ENCODE measurements at places on chromosomes 3 and 15.

DNA sequence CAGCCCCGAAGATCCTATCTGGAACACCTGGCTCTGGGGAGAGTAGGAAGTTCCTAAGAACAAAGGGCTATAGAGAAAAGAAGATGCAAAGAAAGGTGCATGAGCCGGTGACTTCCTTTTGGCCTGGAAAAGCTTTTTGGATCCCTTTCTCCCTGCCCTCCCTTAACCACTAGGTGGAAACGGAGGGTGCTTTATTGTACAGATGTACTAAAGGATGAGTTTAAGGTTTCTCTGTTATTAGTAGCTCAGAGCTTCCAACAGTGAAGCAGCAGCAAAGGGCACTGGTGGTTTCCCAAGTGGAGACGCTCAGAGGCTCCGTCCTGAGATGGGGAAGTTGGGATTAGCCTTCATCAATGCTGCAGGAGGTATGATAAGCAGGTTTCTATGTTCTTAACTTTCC, 5.9 kb upstream of the ADGRG7 start:
- peak; percentile 25 for DNase-seq

DNA sequence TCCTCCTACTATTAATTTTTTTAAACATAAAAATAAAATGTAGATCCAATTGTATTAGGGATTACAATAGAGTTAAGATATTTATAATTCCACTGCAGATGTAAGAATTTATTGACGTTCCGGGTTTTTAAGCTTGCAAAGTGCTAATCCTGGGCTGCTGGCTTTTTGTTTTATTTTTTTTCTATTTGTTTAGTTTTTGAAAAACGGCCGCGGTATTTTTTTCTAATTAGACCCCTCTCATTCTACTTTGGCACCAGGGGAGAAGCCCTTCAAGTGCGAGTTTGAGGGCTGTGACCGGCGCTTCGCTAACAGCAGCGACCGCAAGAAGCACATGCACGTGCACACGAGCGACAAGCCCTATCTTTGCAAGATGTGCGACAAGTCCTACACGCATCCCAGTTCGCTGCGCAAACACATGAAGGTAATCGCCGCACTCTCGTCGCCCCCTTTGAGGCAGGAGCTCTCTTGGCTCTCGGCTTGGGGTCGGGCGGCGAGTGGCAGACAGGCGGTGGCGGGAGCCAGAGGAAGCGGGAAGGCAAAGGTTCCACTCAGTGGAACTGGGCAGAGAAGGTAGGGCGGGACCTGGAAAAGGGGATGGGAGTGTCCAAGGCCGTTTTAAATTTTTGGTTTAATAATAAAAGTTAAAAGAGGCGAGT, 3.2 kb downstream of the ZIC1 start:
- DNase-seq, result no peak

DNA sequence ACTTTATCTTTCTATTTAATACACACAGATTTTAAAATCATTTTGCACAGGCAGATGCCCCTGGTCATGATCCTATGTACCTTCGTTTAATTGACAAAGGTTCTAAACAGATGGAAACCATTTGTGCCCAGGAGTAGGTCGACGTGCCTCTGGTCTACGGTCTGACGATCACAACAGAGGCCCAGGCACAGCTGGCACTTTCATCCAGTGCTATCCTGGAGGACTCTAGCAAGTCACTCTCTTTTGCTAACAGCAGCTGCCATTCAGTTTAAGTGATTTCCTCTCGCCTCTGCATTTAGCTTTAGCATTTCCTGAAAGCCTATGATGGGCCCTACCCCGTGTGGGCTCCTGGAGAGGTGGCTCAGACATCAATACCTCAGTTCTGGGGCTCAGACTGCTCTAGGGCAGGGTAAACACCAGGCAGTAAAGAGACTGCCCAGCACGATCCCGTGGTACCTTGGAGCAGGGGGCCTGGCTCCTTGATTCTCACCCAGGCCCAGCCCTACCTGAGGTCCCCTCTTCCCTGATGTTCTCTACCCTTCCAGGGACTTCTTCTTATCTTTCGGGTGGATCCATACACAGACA, 83.2 kb upstream of the SNRPA1 start:
- DNase-seq, result no peak

- DNase-seq, result no peak
Measured at GRCh38 chr3:182913889-182914288, 66.4 kb downstream of the DCUN1D1 start.

DNA sequence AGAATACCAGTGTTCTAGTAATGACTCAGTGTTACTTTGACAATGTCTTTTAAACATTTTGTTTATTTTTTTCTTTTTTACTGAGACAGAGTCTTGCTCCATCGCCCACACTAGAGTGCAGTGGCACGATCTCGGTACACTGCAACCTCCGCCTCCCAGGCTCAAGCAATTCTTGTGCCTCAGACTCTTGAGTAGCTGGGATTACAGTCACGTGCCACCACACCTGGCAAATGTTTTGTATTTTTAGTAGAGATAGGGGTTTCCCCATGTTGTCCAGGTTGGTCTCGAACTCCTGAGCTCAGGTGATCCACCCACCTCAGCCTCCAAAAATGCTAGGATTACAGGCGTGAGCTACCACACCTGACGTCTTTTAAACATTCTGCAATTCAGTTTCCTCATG, 15.7 kb downstream of the AQR start:
- DNase-seq, result no peak

DNA sequence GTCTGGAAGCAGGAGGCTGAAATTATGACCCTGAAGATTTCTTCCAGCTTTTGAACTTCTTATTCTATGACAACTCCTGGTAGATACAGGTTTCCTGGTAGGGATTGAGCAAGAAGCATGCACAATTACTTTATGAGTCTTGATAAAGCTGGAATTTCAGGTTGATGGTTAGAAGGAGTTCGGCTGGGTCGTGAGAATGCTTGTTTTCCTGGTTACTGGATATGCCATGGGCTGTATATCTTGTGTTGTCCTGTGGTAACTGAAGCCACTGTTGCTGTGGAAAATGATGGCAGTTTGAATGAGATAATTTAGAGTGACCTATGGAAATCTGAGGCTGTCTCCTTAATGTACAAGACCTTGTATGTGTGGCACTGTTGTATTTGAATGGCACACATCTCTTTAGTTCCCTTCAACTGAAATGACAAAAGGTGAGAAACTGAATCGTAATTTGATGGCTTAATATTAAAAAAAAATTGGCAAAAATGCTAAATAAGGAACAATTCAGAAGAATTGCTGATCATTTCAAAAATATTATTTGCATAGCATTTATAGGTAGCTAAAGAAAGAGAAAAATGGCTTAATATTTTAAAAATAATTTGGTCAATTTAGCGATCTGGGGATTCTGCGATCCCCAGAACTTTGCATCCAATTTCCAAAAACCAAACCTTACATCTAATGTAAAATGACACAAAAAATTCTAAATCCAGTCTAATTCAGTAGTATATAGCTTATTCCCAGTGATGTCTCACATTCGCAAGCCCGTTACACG, 1.1 kb upstream of the UBE2E1 start:
- DNase-seq, result no peak

DNA sequence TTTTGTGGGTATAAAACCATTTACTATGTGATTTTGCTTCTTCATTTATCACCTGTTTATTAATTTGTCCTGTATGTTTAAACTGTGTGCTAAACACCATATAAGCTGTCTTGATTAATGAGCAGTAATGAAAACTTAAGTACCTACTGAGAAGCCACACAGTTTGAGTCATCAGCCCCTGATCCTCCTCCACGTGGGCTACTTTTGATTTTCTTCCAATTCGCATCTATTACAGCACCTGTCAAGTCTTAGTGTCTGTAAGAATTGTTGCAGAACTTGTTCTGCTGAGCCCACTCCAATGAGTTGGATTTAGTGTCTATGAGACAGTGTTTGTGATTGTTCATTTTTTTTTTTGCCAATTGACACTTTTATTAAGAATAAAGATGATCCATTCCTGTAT, 16.8 kb downstream of the EPHA6 start:
- no peak for DNase-seq

- no peak for DNase-seq
Measured at GRCh38 chr15:27234593-27234992, 263.6 kb downstream of the GABRG3 start.

GRCh38 chr3:14791343-14791945, 27.3 kb upstream of the FGD5 start:
- DNase-seq, result peak; percentile 63

DNA sequence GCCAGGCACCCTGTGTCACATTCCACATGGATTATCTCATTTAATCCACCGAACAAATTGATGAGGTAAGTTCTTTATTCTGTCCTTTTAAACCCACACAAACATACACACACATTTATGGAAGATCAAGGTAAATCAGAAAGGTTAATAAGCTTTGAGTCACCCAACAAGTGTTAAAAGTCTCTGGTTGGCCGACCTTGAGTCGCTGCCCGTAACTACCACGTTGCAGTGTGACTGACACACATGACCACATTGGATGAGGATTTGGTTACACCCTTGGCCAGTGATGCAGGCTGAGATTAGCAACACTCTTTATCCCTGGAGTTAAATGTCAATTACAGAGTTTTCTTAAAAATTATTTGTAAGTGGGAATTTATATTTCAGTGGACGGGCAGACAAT, 19.2 kb downstream of the FOXP1 start:
- peak; percentile 22 for DNase-seq

- DNase-seq, result no peak
Measured at GRCh38 chr3:194688200-194688740, 2.6 kb downstream of the FAM43A start.

GRCh38 chr3:53555068-53555588, 60.7 kb downstream of the CACNA1D start:
- DNase-seq, result no peak

DNA sequence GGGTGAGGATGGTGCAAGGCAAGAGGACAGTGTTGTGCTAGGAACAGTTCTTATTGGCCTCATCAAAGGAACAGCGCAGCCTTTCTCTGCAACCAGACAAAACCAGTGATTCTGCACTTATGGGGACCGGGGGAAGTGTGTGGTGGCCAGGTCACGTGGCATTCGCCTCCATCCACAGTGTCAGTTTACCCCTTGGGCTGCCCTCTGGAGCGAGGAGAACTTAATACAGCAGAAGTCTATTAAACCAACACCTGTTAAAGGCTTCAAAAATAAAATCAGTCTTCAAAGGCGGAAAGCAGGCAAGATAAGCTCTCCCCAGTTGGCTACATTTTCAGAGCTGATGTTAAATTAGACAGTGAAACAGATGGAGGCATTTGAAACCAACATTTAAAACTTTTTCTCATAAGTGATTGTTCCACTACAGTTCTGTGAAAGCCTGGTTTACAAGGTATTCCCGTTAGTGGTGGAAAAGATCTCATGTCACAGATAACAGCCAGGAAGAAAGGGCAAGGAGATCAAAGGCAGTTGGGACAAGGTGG, 75.2 kb downstream of the LRIG1 start:
- DNase-seq, result no peak

DNA sequence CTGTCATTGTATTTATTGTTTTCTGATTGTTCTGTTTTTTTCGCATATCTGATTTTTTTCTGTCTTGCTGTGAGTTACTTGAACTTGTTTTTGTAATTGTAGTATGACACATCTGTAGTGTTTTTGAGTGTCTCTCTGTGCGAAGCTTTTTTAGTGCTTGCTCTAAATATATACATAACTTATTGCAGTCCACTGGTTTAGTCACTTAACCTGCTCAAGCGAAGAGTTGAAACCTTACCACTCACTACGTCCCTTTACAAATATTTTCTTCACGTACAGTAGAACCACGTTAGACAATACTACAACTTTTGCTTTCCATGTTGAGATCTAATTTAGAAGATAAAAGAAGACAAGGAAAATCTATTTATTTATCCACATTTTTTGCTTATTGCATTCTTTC, 713.0 kb upstream of the GRM7 start:
- no peak for DNase-seq
